ENCODE measurements at places on chromosomes 4 and X.

DNA sequence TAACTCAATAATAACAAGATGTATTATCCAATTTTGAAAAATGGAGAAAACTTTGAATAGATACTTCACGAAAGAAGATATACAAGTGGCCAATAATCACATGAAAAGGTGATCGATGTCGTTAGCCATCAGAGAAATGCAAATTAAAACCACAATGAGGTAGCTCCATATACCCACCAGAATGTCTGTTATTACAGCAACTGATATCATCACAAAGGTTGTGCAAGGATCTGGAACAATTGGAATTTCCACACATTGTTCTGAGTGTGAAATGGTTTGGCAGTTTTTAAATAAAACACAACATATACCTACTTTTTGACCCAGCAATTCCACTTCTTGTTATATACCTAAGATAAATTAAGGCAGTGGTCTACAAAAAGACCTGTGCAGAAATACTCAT, 71.7 kb downstream of the IRS4 start:
- DNase-seq = no peak

DNA sequence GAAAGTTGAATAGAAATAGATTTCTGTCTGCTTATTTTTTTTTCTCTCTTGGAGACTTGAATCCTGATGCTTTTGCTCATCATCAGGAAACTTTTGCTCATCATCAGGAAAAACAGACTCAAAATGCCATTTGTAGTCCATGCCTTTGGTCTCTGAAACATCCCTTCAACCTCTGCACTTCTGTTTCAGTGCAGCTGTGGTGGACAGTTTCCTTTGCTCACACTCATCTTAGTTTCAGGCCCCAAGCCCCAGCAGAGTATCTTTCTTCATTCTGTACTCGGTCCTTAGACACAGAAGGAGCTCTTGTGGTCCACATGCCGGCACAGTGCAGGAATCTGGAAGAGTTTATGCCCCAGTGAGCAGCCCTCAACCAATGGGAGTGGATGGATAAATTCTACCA, 337.9 kb downstream of the PPP3CA start:
- no peak for DNase-seq

DNA sequence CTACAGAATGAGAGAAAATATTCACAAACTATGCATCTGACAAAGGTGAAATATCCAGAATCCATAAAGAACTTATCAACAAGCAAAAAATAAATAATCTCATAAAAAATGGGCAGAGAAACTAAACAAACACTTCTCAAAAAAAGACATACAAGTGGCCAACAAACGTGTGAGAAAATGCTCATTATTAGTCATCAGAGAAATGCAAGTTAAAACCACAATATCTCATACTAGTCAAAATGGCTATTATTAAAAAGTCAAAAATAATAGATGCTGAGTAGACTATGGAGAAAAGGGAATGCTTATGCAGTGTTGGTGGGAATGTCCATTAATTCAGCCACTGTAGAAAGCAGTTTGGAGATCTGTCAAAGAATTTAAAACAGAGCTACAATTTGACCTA, 533.3 kb downstream of the TMA16 start:
- no peak for DNase-seq

- DNase-seq = no peak
These were observed 7.4 kb downstream of the MMAA start for GRCh38 chr4:145626623-145626982.

- DNase-seq = no peak
These were observed 274.7 kb upstream of the FGF13 start for GRCh38 chrX:138986235-138986634.

GRCh38 chr4:18020145-18020670, 1.3 kb downstream of the LCORL start:
- no peak for DNase-seq

- no peak for DNase-seq
These were observed 10.6 kb upstream of the BCOR start for GRCh38 chrX:40108162-40108958.

GRCh38 chr4:138688408-138689085, 327.0 kb upstream of the NOCT start:
- no peak for DNase-seq

DNA sequence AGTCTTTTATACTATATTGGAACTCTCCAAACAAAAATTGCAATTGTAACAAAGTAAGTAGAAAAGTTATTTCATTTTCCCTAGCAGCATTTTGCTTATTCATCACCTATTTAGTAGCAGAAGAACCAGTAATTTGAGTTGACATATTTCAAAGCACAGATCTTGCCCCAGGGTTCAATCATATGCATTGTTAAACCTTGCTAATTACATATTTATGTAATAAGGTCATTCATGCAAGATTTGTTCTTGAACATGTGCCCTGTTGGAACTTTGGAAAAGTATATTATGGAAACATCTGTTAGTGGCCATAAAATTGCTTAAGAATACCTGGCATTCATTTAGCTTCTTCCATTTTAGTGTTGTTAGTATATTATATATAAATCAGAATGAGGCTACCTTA, 191.7 kb downstream of the TLL1 start:
- DNase-seq = no peak

GRCh38 chr4:33339762-33340161, 2619.6 kb downstream of the PCDH7 start:
- DNase-seq = no peak
